ENCODE measurements at places on chromosomes 1 and 21. TPM values are rescaled to one million over a fixed set of nuclear protein-coding genes. Genes with fewer than 3 reads are reported as not detected.
A peak's percentile ranks its signal among the peaks of the same experiment; 100 is the strongest.

DVL1 gene
- polyA plus RNA-seq, result 21.2 TPM

DNA sequence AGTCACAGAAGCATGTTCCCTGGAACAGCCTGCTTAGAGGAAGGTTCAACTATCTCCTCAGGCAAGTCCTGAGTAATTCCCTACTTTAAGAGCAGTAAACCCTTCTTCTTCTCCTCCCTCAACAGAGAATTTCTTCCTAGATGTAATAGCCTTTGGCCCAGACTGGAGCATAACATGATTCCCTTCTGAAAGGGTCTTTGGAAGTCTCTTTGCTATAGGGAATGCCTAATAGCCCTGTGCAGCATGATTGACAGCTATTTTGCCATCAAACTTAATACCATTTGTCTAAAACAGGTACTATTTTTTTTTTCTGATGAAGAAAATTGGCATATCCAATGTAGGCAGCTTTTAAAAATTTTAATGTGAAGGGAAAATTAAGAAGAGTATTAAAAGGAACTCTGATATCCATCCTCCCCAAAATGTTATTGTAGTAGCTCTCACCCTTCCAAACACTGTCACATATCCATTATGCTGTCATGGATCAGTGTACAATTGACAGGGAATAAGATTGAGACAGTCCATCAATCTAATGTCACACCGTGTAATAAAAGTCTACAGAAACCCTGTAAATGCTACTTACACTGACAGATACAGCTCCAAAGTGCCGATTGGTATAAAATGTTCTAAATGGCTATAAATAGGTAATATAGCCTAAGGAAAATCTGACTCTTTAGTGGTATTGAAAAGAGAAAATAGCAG, 884.6 kb downstream of the TTLL7 start:
- no peak for DNase-seq
- no peak overlapping the region for H3K27ac ChIP-seq
- H3K36me3 ChIP-seq, result no peaks in the 10 kb centered on the region
- H3K27me3 ChIP-seq, result no peaks in the 10 kb centered on the region

DNA sequence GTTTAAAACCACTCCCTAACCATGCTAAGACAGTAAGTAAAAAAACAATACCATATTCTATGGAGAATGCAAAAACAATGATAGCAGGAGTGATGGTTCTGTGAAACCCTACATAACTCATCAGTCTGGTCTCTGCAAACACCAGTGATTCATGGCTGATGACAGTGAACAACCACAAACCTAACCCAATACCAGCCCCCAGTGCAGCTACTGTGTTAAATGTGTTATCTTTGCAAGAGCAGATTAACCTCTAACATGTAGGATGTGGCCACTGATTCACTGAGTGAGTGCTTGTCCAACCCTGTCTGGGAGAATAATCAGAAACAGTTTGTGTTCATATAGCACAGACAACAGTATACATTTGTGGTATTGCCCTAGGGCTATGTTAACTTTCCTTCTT, 100.2 kb upstream of the COG2 start:
- H3K36me3 ChIP-seq, result no peaks in the 10 kb centered on the region
- no peaks in the 10 kb centered on the region for H3K27me3 ChIP-seq
- DNase-seq, result no peak
- H3K4me1 ChIP-seq, result no peaks in the 10 kb centered on the region
- H3K4me3 ChIP-seq, result no peak overlapping the region

LRRC38 gene
- polyA plus RNA-seq, result not detected

HMGN2 gene
- 385 TPM for polyA plus RNA-seq

DNA sequence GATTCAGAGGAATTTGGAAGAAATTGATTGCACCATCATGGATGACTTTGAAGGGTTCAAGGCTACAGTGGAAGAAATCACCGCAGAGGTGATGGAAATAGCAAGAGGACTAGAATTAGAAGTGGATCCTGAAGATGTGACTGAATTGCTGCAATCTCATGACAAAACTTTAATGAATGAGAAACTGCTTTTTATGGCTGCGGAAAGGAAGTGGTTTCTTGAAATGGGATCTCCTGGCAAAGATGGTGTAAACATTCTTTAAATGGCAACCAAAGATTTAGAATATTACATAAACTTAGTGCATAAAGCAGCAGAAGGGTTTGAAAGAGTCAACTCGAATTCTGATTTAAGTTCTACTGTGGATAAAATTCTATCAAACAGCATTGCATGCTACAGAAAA, 698.6 kb downstream of the PLA2G4A start:
- no peaks in the 10 kb centered on the region for H3K27me3 ChIP-seq
- no peak overlapping the region for H3K4me3 ChIP-seq
- H3K36me3 ChIP-seq, result no peaks in the 10 kb centered on the region
- no peak for DNase-seq
- no peaks in the 10 kb centered on the region for H3K4me1 ChIP-seq
- no peak overlapping the region for H3K27ac ChIP-seq

DNA sequence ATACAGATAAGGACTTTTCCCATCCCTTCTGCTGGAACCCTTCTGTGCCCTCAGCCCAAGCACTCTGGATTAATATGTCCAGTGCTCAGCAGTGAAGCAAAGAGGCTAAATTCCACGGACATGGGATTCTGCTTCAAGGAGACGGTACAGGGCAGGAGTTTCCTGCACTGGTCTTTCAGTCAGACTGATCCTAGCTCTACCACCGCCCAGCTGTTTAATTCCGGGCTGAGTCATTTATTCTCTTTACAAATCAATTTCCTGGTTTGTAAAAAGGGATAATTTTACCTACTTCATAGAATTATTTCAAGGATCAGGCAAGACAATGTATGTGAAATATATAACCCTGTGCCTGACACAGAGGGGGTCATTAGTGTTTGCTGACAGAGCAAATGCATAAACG, 41.6 kb upstream of the NRDC start:
- H3K4me3 ChIP-seq, result no peak overlapping the region
- H3K4me1 ChIP-seq, result no peaks in the 10 kb centered on the region
- no peak overlapping the region for H3K27ac ChIP-seq
- H3K36me3 ChIP-seq, result no peaks in the 10 kb centered on the region
- no peak for DNase-seq
- no peaks in the 10 kb centered on the region for H3K27me3 ChIP-seq

DNA sequence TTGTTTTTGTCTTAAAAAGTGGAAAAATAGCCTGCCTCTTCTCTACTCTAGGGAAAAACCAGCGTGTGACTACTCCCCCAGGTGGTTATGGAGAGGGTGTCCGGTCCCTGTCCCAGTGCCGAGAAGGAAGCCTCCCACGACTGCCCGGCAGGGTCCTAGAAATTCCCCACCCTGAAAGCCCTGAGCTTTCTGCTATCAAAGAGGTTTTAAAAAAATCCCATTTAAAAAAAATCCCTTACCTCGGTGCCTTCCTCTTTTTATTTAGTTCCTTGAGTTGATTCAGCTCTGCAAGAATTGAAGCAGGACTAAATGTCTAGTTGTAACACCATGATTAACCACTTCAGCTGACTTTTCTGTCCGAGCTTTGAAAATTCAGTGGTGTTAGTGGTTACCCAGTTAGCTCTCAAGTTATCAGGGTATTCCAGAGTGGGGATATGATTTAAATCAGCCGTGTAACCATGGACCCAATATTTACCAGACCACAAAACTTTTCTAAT, 35.0 kb upstream of the TDRD10 start:
- DNase-seq, result no peak
- no peaks in the 10 kb centered on the region for H3K36me3 ChIP-seq
- no peak overlapping the region for H3K4me3 ChIP-seq
- no peaks in the 10 kb centered on the region for H3K27me3 ChIP-seq

DNA sequence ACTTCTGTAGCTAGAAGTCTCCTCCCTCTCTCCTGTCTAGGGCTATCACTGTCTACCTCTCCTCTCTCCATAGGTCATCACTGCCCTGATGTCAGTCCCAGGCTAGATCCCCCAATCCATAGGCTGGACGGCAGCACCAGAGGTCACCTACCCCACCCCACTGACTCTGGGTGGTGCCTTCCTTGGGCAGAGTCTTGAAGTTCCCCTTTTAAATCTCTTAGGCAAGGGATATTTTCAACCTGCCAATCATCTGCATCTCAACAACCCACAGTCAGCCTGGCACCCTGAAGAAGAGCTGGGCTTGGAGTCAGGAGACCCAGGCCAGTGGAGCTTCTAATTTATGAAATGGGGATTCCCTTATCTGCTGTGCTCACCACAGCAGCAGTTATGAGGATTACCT, 13.2 kb downstream of the MYBPH start:
- H3K4me3 ChIP-seq, result no peak overlapping the region
- H3K36me3 ChIP-seq, result no peaks in the 10 kb centered on the region

- peak; percentile 50 for DNase-seq
- no peak overlapping the region for H3K27ac ChIP-seq
- H3K36me3 ChIP-seq, result no peaks in the 10 kb centered on the region
- no peaks in the 10 kb centered on the region for H3K27me3 ChIP-seq
- H3K4me1 ChIP-seq, result no peaks in the 10 kb centered on the region
Observed at GRCh38 chr1:184152434-184152898, 100.9 kb downstream of the TSEN15 start.

DNA sequence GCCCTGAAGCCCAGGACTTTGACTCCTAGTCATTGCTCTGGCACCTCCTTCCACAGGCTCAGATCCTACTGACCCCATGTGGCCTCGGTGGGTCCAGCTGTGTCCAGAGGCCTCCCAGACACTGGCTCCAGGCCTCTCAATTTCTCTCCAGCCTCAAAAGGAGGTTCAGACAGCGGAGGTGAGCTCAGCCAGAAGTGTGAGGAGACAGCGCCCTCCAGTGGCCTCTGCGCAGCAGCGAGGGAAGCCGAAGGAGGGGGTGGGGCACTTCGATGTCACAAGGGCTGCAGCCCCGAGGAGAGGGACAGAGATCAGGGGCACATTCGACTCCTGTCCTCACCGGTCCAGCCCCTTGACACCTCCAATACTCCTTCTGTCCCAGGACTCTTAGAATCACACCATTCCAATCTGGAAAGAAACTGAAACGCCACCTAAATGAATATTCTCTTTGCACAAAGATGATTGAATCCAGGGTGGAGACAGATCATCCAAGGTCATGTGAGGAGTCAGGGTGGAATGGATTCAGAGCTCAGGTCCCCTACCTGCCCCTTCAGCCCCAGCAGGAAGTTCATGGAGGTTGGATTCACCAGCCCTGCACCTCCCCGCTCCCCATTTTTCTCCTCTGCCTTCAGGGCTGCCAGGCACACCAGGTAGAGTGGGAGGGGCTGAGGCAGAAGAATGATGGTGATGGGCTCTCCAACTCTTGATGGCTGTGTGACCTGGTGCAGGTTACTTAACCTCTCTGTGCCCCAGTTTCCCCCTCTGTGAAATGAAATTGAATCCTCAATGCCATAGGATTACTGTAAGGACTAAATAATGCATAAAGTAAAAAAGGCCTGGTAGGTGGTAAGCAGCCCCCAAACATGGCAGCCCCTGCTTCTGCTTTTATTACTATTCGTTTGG, 34.8 kb upstream of the ZBTB40 start:
- no peaks in the 10 kb centered on the region for H3K27me3 ChIP-seq
- no peak overlapping the region for H3K4me3 ChIP-seq
- peak; percentile 85 for DNase-seq
- H3K27ac ChIP-seq, result no peak overlapping the region

DNA sequence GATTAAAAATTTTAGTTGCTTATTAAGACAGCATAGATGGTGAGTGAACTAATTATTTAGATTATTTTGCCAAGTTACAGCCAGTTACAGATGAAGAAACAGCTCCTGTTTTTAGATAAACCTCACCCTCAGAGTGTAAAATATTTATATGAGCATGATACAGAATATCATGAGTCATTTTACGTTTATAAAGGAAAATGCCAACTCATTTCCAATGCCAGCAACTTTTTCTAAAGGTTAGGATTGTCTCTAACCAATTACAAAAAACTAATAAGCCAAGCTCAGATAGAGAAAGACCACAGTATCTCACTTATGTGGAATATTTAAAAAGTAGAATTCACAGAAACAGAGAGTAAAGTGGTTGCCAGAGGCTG, 590.1 kb downstream of the LTN1 start:
- H3K4me3 ChIP-seq, result no peak overlapping the region
- no peaks in the 10 kb centered on the region for H3K4me1 ChIP-seq
- no peak for DNase-seq
- H3K27ac ChIP-seq, result no peak overlapping the region

CNR2 gene
- 0.08 TPM for polyA plus RNA-seq

DNA sequence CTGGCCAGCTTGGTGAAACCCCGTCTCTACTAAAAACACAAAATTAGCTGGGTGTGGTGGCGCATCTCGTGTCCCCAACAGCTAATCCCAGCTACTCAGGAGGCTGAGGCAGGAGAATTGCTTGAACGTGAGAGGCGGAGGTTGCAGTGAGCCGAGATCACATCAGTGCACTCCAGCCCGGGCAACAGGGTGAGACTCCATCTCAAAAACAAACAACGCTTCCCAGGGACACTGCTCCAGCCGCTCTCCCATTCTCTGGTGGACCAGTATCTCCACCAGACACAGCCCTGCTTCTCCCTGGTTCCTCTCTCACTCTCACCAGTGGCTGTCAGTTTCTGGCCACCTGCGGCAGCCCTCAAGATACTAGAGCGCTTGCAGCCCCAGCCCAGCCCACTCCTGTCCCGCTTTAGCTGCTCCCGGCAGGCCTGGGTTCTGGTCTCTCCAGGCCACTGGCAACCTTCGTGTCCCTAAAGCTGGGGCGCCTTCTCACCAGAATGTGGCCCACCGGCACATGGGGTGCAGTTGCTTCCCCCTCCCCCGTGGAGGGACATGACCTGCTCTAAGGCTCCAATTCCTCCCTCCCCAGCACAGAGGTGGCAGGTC, 20.9 kb upstream of the LRRC47 start:
- peaks cover 3% of the 10 kb centered on the region for H3K36me3 ChIP-seq
- H3K4me1 ChIP-seq, result no peaks in the 10 kb centered on the region
- H3K27me3 ChIP-seq, result no peaks in the 10 kb centered on the region
- peak; percentile 58 for DNase-seq

- H3K36me3 ChIP-seq, result no peaks in the 10 kb centered on the region
- H3K27ac ChIP-seq, result no peak overlapping the region
- no peak overlapping the region for H3K4me3 ChIP-seq
- no peak for DNase-seq
- H3K4me1 ChIP-seq, result no peaks in the 10 kb centered on the region
Observed at GRCh38 chr1:230797942-230798365, 50.8 kb downstream of the CAPN9 start.

- no peaks in the 10 kb centered on the region for H3K36me3 ChIP-seq
- H3K27ac ChIP-seq, result no peak overlapping the region
- no peak for DNase-seq
Observed at GRCh38 chr21:40379881-40380810, 466.8 kb downstream of the DSCAM start.

GRCh38 chr1:202703191-202703590, 7.1 kb downstream of the SYT2 start:
- H3K27ac ChIP-seq, result no peak overlapping the region
- no peaks in the 10 kb centered on the region for H3K36me3 ChIP-seq
- H3K4me1 ChIP-seq, result no peaks in the 10 kb centered on the region

DNAJC28 gene
- polyA plus RNA-seq, result 0.56 TPM

DNA sequence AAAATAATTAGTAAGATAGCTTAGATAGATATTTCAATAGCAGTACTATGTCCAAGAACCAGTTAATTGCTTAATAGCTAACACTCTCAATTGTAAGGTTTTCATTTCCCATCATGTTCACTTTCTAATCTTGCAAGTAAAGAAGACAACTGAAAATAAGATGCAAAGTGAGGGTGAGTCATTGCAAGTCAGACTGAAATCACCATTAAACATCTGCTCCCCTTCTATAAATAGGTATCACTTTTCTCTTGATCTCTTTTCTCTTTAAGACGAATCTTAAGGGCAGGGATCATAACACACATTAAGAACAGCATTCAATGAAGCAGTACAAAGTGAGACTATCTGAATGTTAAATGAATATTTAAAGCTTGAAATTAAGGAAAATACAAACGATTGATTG, 40.4 kb downstream of the UBR4 start:
- no peak overlapping the region for H3K27ac ChIP-seq
- H3K27me3 ChIP-seq, result no peaks in the 10 kb centered on the region
- no peak for DNase-seq
- H3K4me1 ChIP-seq, result no peaks in the 10 kb centered on the region
- H3K4me3 ChIP-seq, result no peak overlapping the region

HCN3 gene
- 3.1 TPM for polyA plus RNA-seq

All from aorta (tissue), 5 donors.